Colonic mucosa (tissue), 4 donors: ENCODE measurements at places on chromosomes 3 and 15.

- DNase-seq = no peak
These were observed 190.8 kb downstream of the XXYLT1 start for GRCh38 chr3:195080125-195080524.

- no peak for DNase-seq
These were observed 133.4 kb downstream of the TPRA1 start for GRCh38 chr3:127457094-127457475.

DNA sequence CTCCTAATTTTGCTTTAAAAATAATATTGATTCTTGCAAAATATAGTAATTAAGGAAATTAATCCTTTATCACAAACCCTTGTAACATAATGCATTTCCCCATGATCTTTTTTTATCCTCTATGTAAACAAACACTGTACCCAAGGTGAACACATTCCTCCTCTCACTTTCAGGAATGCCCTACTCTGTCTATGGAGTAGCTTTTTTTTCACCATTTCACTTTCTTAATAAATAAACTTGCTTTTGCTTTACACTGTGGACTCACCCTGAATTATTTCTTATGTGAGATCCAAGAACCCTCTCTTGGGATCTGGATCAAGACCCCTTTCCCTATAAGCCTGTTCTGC lies 90.5 kb upstream of the LRRN1 start:
- DNase-seq = no peak

DNA sequence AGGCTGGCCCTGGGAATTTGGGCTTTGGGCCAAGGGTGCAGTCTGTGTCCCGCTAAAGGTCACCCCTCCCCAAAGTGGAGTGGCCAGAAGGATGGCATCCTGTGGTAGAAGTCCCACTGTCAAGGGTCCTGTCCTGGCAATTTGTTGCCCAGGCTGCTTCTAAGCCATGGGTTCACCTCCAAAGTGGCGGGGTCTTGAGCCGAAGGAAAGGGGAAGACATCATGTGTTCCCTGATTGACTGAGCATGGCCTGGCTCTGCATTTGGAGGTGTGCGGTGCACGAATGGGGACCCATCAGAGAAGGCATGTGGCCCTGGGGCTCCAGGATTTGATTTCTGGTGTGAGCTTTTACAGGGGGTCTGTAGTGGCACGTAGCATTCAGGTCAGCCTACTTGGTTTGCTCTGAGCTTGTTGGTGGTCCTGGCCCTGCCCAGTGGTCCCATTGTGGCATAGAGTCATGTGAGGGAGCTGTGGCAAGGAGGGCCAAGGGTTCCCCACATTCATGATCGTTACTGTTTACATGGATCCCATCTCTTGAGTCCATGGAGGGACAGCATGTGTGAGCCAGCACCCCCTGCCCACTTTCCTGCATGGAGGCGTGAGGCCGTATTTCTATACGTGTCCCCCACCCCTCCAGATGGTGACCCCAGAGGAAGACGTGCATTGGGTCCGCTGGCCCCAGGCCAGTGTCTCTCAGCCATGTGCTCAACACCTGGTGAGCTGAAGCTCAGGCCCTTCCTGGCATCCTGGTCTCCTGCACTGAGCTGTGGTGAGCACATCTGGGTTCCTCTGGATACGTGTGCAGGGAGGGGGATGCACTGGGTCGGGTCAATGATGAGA lies 225.1 kb downstream of the SNRPN start:
- DNase-seq = no peak

GRCh38 chr3:26562021-26562768 lies 60.4 kb upstream of the LRRC3B start:
- DNase-seq = no peak

GRCh38 chr15:25065286-25065685 lies 110.5 kb downstream of the SNRPN start:
- DNase-seq = no peak

- DNase-seq = no peak
These were observed 943.6 kb downstream of the DIPK2A start for GRCh38 chr3:144915202-144915601.

DNA sequence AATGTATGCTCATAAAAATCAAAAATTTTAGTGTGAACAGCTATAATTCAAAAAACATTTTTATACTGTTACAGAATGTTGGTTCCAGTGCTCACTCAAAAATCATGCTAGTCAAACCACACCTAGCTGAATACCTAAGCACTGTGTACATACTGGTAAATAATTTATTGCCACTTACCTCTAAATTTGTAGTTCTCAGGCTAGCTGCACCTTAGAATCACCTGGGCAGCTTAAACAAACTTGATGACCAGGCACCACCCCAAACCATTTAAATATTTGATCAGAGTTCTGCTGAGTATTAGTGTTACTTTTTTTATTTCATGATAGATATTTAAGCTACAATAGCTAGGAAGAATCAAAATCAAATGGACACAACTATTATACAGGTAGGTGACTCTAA lies 32.3 kb upstream of the TMCO5A start:
- no peak for DNase-seq

- DNase-seq = peak; percentile 60
These were observed 262.0 kb upstream of the UMPS start for GRCh38 chr3:124467980-124468902.

DNA sequence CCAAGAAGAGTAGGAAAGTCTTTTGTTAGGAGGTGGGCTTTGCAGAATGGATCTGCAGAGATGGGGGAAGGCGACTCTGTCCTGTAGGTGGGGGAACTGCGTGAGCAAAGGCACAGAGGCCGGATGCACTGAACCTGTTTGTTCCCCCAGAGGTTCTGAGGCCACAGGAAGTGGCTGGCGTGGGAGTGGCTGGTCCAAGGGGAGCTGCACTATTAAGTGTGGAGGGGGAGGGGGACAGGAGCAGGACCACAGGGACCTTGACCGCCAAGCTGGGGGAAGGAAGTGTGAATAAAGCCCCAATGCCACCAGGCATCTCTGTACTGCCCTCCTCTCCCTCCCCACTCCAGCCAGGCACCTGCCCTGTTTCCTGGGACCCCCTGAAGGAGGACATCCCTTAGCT lies 51.8 kb downstream of the CYP11A1 start:
- no peak for DNase-seq

- no peak for DNase-seq
These were observed 45.0 kb downstream of the SNRK start for GRCh38 chr3:43331381-43331780.

DNA sequence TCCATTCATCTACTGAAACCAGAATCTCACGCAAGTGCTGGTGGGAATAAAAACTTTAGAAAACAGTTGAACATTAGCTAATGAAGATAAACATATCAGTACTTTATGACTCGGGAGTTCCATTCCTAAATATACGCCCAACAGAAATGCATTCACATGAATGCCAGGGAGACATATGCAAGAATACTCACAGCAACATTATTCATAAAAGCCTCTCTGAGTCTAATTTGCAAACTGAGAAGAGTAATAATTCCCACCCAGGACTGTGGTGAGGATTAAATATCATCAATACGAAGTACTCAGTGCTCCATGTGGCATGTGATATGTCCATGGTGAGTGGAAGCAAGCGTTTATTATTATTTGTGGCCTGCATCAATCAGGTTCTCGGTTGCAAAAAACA lies 65.6 kb upstream of the OXTR start:
- DNase-seq = no peak

DNA sequence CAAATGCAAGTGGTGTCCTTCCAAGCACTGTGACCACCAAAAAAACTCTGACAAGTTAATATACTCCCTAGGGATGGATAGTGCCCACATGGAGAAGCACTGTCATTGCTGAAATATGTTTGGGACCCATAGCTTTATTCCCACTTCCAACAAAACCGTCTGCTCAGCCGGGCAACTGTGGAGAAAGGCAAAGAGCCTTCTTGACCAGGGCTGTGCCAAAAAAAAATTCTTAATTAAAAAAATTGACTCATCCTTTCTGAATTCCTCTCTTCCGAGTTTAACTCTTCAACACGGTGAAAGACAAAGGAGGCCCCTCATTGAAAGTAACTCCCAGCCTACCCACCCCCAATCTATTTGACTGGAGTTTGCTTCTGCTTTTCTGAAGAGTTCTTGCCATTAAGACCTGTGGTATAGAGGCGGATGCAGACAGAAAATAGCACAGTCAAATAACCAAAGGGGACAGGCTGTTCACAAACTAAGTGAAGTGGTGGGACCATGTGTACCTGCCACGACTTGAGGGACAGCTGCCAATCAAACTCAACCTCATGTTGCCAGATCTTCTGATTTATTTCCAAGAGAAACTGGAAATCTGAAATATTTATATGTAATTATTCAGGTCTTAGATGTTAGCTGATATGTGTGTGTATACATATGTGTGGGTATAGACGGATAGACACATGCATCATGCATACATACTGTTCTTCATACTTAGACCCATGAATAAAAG lies 135.4 kb upstream of the PFN2 start:
- no peak for DNase-seq

DNA sequence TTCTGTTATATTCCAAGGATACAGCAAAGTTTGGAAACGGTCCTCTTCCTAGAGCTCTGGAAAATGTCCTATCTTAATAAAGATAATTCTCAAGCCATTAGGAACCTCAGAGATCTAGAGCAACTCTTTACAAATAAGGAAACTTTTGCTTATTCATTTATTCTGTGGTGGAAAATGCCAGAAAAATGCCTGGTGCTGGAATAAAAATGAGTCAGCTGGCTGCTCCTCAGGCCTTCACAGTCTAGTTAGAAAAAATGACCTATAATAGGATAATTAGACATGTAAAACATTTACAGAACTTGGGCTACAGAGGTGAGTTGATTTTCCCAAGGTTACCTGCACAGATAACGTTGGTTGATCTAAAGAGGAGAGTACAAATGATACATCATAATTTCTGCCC lies 372.5 kb downstream of the NLGN1 start:
- no peak for DNase-seq

DNA sequence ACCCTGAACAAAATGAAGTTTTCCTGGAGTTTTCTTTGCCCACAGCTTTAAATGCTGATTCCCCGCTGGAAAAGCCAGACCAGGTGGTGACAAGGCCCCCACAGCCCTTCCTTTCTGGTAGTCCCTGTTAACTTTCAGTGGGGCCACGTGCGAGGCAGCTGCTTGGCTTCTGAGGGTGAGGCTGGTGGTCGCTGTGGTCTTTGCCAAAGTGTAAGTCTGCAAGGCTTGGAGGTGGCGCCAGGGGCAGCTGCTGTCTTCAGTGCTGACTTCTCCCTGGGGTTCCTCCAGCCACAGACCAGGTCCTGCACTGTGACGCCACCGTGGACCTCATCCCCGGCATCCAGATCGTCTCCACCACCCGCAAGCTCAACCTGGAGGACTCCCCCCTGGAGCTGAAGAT lies 54.1 kb upstream of the TAMM41 start:
- no peak for DNase-seq

GRCh38 chr3:52882377-52882776 lies 15.0 kb downstream of the STIMATE start:
- no peak for DNase-seq

GRCh38 chr15:40925863-40926658 lies 3.1 kb upstream of the DLL4 start:
- DNase-seq = peak; percentile 56

GRCh38 chr15:67468416-67468815 lies 52.5 kb upstream of the C15orf61 start:
- no peak for DNase-seq

GRCh38 chr15:84604826-84605553 lies 4.2 kb downstream of the ZSCAN2 start:
- DNase-seq = no peak

DNA sequence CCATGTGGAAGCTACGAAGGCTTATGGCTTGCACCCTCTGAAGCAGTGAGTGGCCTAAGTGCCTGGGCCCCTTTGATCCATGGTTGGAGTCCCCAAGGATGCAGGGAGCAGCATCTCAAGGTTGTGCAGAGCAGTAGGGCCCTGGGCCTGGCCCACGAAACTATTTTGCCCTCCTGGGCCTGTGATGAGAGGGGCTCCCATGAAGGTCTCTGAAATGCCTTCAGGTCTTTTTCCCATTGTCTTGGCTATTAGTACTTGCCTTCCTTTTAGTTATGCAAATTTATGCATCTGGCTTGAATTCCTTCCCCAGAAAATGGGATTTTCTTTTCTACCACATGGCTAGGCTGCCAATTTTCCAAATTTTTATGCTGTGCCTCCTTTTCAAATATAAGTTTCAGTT lies 158.8 kb upstream of the MME start:
- DNase-seq = no peak

- no peak for DNase-seq
These were observed 283.8 kb downstream of the C3orf38 start for GRCh38 chr3:88433568-88433967.

DNA sequence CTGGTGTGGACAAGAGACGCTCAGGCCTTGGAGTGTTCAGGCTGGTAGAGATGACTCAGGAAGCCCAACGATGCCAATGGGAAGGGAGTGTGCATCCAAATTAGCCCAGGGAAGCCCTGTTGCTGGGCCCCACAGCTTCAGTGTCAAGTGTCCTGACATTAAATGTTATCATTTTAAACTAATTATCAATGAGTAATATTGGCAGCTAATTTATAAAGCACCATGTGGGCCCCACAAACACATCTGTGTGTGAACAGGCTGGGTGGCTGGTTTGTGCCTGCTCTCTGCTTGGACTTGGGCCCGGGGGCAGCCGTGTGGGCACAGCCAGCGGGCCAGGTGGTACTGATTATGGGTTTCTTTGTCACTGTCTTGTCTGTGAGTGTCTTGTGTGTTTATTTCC lies 15.0 kb downstream of the FBLN2 start:
- DNase-seq = no peak

- no peak for DNase-seq
These were observed 67.2 kb upstream of the POLG start for GRCh38 chr15:89401631-89402517.

DNA sequence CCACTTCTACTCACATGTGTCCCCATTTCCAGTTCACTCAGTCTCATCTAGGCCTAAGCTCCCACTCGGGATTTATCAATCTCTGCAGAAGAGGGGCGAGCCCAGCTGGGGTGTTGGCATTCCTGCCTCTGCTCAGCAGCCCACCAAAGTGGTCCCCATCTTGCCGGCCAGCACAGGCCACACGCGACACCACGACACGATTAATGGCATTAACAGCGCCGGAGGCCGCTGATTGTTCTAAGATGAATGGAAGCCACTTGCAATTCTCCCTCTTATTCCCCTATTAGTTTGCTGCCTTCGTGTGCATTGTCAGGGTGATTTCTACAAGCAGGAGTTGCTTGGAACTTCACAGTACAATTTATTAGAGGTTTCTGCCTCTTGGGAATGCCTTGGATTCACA lies 477.3 kb downstream of the SHQ1 start:
- DNase-seq = no peak

- DNase-seq = no peak
These were observed 275.9 kb downstream of the ZIC4 start for GRCh38 chr3:147130461-147130860.

- DNase-seq = no peak
These were observed 20.4 kb downstream of the ISG20 start for GRCh38 chr15:88658972-88659931.

GRCh38 chr3:190543671-190544070 lies 29.8 kb downstream of the IL1RAP start:
- DNase-seq = peak; percentile 19

GRCh38 chr3:182006431-182006830 lies 294.7 kb downstream of the SOX2 start:
- no peak for DNase-seq
